ENCODE measurements at places on chromosomes 5 and 9. TPM values are rescaled to one million over a fixed set of nuclear protein-coding genes. Genes with fewer than 3 reads are reported as not detected.

GRCh38 chr9:126128494-126129142, 198.0 kb upstream of the MVB12B start:
- no peak for DNase-seq

Gene RLN1
- polyA plus RNA-seq, result 4.1 TPM

Gene GAS1
- polyA plus RNA-seq, result 1.2 TPM

- no peak for DNase-seq
These were observed 910 bp upstream of the GARNL3 start for GRCh38 chr9:127263664-127264063.

GRCh38 chr9:12290166-12290869, 402.9 kb upstream of the TYRP1 start:
- no peak for DNase-seq

Gene SLC4A9
- polyA plus RNA-seq, result not detected

All from CD8-positive, alpha-beta memory T cell (primary cell).